ENCODE measurements at places on chromosomes 5 and 9. TPM values are rescaled to one million over a fixed set of nuclear protein-coding genes. Genes with fewer than 3 reads are reported as not detected.

The IFT74 gene
- 10.4 TPM for total RNA-seq

The P4HA2 gene
- 44.9 TPM for total RNA-seq

The KIF4B gene
- 0.07 TPM for total RNA-seq

The PCDHGB2 gene
- 0.91 TPM for total RNA-seq

The TMEM174 gene
- not detected for total RNA-seq

The EGFLAM gene
- total RNA-seq: not detected

The IARS1 gene
- total RNA-seq: 186 TPM

The NMUR2 gene
- total RNA-seq: not detected

Measured in activated T-helper 2 cell treated with anti-CD3 and anti-CD28 coated beads, Interferon-gamma antibody, Interleukin-2, Interleukin-4, amounts not matched to agents 10 μg/mL and 5 μg/mL and 100 μg/mL, durations not matched to agents 14 hours and 24 hours and 36 hours (primary cell).